ENCODE measurements at places on chromosomes 16 and 17.
A peak's percentile ranks its signal among the peaks of the same experiment; 100 is the strongest.

DNA sequence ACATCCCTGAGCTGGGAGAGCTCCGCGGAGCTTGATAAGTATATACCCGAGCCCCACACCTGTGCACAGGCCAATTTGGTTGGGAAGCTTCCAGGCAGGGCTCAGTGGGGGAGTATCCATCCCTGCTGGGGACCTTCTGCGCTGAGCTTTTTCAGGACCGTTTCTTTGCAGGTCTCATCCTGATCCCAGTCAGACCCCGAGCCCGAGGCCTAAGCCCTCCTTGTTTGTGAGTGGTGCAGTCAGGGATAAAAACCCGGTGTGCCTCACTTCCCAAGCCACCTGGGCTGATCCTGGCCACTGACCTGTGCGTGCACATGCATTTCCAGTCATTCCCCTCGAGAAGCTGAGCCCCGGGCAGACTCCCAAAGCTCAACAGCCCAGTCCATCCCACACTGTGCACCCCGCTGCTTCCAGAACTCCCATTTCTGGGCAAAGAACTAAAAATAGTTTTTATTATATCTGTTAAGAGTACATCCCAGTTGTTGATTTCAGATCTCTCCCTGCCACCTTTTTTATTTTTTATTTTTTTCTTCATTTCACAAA is 27.3 kb upstream of the NAT9 start:
- no peak for DNase-seq

GRCh38 chr17:57946798-57947358 is 8.3 kb downstream of the CUEDC1 start:
- peak; percentile 19 for DNase-seq

DNA sequence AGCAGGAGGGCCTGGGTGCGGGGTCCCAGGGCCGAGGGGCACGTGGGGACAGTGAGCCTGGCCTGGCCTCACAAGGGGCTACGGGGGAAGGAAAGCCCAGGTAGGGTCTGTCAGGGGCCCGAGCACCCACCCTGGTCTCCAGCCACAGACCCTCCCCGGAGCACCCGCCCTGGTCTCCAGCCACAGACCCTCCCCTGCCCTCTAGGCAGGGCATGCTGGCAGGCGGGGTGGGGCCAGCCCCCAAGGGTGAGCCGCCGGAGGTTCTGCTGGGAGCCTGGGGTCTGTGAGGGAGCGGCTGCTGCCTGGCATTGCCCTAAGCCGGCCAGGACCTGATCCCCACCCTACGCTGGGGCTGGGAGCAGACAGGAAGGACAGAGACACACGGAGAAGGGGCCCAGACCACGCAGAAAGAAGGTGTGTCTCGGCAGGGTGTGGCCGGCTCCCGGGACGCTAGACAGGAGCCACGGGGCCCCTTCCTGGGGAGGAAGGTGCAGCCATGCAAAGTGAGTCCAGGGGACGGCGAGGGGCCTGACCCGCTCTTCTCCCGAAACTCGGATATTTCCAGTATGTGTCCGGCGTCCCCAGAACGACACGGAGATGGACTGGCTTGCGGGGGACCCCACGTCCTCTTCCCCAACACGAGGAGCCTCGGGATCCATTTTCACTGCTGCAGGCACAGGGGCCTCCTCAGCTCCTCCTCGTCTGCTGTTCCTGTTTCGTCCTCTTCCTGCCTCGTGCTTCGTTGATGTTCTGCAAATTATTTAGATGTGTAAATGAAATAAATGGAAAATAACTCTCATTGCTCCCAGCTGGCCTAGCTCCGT is 15.5 kb downstream of the UTS2R start:
- DNase-seq = no peak

- no peak for DNase-seq
Measured at GRCh38 chr17:62715882-62716390, 88.5 kb downstream of the MRC2 start.

GRCh38 chr17:75476271-75476671 is 19.8 kb downstream of the TMEM94 start:
- no peak for DNase-seq

DNA sequence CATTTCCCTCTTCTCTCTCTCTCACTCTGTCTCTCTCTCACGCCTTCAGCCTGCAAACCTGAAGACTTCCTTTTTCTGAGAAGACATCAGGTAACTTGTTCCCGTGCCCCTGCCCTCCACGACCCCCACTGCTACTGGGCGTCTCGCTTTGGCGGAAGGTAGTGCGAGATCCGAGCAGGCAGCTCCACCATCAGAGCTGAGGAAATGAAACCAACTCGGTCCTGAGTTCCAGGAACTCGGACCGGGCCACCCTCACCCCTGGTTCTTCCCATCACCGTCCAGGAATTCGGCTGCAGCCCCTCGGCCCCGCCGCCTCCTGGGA is 585 bp downstream of the MLKL start:
- DNase-seq = no peak

- DNase-seq = no peak
Measured at GRCh38 chr16:17386229-17386628, 84.5 kb downstream of the XYLT1 start.

GRCh38 chr17:1096215-1096614 is 83.6 kb downstream of the ABR start:
- no peak for DNase-seq

DNA sequence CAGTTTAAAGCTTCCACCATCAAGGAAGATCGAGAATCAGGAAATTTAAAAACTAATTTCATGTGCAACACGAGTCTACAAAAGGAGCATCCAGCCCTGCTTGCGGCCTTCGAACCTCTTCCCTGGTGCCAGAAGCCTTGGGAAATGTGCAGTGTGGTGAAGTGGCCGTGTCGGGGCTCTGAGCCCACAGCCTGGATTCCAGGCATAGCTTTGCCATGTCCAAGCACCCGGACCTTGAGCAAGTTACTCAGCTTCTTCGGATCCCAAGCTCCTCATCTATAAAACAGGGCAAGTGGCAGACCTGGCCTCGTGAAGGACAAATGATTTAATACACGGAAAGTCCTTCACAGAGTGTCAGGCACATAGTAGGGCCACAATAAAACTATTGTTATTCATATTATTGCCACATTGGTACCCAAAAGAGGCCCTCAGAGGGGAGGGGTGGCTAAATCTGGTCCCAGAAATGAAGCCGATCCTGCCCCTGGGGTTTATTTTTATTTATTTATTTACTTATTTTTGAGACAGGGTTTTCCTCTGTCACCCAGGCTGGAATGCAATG is 34.8 kb downstream of the COTL1 start:
- DNase-seq = no peak

DNA sequence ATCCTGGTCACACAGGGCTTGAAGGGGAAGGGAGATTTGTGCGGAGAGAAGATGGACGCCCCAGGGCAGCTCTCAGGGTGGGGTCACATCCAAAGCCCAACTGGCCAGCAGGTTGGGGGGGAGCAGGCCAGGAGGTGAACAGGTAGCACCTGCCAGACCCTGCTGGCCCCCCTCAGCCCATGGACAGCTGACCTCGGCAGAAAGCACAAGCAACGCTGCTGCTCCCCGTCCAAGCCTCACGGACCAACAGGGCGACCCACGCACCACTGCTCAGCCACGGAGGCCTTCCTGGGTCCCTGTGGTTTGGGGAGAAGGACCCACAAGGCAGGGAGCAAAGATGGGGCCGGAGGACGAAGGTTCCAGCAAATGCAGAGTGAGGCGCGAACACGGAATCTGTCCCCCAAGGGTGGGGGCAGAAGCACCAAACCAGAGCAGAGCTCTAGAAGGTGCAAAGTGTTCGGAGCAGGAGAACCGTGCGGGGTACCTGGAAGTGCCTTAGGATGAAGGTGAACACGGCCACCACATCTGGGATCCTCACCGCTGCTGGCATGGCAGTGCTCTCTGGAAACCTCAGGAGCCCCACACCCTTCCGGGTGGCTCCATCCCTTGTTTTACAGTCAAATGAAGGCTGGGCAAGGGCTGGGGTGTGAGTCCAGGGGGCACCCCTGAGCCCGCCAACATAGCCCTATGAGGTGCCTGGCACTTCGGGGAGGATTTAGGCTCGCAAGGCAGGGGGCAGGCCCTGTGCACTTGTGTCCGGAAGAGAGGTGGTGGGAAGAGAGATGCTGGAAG is 17.9 kb downstream of the CEP295NL start:
- DNase-seq = no peak

DNA sequence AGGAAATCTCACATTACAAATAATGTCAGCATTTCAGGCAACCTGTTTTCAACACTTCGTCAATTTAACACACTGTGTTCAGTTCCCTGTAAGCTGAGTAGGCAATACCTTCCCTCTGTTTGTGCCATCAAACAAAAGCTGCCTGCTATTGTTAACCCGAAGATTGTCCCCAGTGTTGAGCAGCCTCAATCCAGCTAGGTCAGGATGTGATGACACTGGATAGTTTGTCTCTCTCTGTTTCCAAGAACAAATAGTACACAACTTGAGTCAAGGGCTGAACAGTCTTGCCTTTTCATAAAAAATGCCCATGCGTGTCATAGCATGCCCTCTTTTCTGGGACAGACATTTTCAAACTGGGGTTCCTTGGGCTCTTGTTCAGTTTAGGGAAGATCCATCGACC is 36.4 kb downstream of the HSD17B2 start:
- DNase-seq = no peak

Measured in NCI-H187 (cell line).